ENCODE measurements at places on chromosomes 2 and 18. TPM values are rescaled to one million over a fixed set of nuclear protein-coding genes. Genes with fewer than 3 reads are reported as not detected.

DNA sequence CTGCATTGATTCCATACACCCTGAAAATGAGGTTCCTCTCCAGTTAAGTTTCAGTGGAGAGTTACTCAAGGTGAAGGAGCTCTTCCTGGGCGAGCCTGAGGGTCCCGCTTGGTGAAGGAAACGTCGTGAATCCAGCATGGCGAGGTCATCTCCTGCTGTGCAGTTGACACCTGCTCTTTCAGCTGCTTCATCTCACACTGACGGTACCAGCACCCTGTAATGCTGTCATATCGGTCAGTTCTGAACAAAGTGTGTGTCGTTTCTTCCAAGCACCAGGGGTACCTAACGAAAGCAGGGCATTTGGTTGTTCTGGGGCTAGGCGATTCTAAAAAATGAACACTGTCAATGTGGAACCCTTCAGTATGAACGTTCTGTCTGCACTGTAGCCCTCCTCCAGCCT is 52.6 kb downstream of the ITGB1BP1 start:
- no peak for DNase-seq

- DNase-seq: no peak
Observed at GRCh38 chr2:229873123-229873581, 48.7 kb downstream of the TRIP12 start.

DNA sequence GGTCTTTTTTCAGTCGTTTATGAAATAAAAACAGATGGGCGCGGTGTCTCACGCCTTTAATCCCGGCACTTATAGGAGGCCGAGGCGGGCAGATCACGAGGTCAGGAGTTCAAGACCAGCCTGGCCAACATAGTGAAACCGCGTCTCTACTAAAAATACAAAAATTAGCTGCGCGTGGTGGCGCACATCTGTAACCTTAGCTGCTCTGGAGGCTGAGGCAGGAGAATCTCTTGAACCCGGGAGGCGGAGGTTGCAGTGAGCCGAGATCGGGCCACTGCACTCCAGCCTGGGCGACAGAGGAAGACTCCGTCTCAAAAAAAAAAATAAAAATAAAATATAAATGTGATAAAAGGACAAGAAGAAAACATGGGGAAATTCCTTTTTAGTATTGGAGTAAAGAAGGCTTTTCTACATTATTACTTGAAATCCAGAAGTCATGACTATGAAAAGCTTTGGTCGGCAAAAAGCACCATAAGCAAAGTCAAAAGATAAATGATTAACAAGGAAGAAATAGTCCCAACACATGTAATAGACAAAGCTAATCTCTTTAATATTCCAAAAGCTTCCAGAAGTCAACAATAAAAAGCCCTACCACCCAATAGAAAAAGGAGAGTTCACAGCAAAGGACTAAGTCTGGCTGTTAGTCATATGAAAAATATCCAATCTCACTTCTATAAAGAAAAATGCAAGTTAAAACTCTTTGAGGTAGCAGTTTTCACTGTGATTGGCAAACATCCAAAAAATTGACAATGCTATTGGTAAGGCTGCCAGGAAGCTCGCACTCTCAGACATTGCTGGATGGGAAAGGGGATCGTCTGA is 1.4 kb upstream of the FAM168B start:
- DNase-seq: peak; percentile 50

DNA sequence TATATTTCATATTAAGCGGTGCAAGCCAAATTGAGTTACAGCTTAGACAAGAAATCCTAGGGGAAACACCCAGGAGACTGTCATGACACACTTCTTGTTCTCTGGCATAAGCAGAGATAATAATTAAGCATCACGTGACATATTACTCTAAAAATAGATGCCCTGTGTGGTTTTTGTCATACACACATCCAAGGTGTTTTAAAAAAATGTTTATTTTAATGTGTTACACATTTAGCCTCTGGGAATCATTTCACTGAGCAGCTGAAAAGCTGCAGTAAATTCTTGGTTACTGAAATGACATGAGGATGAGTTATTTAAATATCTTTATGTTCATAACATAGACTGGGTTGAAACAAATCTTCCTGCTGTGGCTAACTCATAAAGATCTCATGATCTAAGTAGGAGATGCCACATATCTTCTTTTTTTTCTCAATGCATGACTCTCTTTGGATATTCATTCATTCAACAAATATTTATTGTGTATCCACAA is 38.0 kb upstream of the ERMN start:
- no peak for DNase-seq

Gene SERPINB3
- total RNA-seq: not detected

Gene PLCL1
- not detected for total RNA-seq

Data from HepG2 (cell line).